ENCODE measurements at places on chromosomes 12 and 14.

- DNase-seq, result no peak
Measured at GRCh38 chr14:105962532-105962931, 436.1 kb downstream of the TMEM121 start.

DNA sequence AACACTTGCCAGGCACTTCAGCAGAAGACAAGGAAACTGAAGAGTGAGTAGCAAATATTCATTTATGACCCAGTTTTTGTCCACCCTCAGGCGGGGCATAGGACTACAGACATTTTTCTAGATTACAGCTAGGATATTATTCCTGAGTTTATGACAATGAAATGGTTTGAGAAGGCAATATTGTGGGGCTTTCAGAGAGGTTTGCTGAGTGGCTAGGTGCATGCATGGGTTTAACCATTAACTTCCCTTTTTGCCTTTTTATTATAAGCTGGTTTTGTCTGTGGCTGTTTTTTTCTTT is 104.0 kb upstream of the BCAT1 start:
- DNase-seq, result no peak

- DNase-seq, result peak; percentile 43
Measured at GRCh38 chr12:2813214-2814185, 1.0 kb downstream of the ITFG2 start.

DNA sequence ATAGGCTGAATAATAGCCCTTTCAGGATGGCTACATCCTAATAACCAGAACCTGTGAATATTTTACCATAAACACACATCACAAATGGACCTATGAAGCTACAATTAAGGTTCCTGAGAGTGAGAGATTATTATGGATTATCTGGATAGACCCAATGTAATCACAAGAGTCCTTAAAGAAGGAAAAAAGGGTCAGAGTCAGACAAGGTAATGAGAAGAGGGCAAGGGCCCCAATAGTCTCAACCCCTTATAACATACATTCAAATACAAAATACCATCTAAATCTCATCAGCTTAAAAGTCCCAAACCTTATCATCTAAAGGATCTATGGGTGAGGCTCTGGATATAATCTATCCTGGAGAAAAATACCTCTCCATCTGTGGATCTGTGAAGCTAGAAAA is 64.7 kb downstream of the GARIN6 start:
- no peak for DNase-seq

DNA sequence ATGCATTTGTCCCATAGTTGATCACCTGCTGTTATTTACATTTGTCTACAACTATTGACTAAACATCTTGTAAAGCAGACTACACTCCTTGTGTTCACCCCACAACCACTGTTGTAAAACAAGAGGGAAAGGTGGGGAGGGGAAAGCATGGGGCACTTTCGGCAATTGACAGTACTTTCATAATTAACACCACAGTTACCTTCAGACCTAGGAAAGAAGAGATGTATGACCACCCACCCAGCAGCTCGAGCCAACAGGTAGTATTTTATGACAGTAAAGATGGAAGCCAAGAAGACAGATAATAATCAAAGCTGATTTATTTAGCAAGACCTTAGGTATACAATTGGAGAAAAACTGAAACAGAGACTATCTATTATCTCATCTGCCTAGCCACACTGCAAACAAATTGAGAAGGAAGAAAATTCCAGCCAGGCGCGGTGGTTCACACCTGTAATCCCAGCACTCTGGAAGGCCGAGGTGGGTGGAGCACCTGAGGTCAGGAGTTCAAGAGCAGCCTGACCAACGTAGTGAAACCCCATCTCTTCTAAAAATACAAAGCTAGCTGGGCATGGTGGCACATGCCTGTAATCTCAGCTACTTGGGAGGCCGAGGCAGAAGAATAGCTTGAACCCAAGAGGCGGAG is 11.2 kb downstream of the HECTD4 start:
- no peak for DNase-seq

- no peak for DNase-seq
Measured at GRCh38 chr14:50766338-50766886, 64.5 kb downstream of the NIN start.

DNA sequence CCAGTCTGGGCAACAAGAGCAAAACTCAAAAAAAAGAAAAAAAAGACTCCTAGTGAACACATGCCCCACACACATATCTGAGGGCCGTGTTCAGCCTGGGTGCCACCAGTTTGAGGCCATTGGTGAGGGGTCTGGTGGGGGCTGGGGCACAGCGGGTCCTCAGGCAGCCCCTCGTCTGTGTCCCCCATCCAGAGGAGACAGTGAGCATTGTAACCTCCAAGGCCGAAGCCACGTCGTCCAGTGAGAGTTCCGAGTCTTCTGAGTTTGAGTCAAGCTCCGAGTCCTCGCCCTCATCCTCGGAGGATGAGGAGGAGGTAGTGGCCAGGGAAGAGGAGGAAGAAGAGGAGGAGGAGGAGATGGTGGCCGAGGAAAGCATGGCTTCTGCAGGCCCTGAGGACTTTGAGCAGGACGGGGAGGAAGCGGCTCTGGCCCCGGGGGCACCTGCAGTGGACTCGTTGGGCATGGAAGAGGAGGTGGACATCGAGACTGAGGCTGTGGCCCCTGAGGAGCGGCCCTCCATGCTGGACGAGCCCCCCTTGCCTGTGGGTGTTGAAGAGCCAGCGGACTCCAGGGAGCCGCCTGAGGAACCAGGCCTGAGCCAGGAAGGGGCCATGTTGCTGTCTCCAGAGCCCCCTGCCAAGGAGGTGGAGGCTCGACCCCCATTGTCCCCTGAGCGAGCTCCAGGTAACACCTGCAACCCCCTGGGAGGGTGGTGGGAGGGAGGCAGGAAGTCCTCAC is 15.6 kb downstream of the SETD1B start:
- DNase-seq, result no peak

GRCh38 chr14:72023128-72024042 is 91.2 kb downstream of the RGS6 start:
- DNase-seq, result no peak

DNA sequence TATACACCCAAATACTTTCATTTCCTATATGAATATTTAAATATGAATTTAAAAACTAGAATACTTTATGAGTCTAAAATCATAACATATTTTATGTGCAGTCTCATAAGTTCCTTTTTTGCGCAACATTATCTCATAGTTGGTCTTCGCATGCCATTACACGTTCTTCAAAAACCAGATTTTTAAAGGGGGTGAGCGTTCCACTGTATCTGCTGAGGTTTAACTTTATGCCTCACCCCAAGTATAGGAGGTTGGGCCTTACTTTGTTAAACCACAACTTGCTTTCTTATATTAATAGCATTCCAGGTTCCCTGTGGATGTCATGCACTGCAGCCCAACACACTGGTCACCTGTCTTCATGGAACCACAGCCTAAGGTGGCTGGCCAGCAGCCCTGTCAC is 118.6 kb downstream of the APAF1 start:
- no peak for DNase-seq

DNA sequence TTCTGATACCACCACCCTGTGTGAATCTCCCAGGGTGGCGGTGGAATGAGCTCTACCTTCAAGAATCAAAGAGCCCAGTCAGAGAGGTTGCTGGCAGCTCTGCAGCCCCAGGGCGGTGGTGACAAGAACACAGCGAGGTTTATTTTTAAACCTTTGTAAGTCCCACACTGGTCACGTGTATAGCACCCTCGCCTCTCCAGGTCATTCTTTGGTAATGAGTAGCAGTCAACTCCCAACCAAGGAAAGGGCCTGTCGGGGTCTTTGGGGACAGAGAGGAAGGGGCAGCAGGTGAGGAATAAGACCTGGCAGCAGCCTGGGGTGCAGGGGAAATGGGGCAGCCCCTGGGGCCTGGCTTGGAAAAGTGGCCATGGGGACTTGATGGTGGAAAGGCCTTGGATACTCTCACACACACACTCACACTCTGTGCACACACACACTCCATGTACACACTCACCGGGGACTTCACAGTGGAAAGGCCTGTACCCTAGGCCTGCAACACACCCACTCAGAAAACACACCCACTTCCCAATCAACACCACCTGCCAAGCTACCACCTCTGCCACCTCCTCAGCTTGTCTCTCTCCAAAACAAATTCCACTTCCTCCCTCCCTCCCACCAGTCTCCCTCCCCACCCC is 178.6 kb downstream of the DPF3 start:
- no peak for DNase-seq

GRCh38 chr12:50572287-50572686 is 67.5 kb downstream of the DIP2B start:
- no peak for DNase-seq

DNA sequence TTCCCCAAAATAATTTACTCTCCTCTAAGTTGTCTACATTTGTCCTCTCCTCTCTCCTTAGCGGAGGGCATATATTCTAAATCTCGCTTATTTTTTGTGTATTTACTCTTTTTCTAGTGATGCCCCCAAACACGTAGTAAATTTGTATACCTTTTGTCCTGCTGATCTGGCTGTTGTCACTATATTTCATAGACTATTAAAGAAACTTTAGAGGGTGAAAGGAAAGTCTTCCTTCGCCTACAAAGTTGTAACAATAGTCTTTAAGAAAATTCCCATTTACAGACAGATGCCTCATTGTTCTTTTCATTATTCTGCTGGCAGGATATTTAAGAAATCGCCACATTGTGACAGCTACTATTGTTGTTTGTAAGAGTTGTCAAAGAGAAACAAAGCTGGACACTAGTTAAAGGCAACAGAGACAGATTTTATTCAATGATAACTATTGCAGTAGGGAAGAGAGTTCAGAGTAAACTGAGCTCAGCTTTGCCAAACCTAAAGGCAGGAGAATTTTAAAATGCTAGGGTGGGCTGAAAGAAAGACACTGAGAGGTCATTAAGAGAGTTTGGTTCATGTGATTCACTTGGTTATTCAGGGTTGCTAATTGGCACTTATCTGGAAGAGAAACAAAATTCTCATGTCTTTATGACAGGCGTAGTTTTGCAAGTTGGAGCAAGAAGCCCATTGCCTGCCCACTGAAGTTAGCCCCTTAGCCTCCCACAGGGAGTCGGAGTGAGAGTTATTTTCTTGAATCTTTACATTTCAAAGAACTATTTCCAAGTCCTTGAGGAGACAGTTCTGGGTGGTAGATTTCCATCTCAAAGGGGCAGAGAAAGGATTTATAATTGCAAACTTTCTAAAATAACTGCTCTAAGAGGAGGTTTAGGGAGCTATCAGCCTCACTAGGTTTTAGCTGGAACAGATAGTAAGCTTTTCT is 1272.5 kb upstream of the SEL1L start:
- peak; percentile 11 for DNase-seq

DNA sequence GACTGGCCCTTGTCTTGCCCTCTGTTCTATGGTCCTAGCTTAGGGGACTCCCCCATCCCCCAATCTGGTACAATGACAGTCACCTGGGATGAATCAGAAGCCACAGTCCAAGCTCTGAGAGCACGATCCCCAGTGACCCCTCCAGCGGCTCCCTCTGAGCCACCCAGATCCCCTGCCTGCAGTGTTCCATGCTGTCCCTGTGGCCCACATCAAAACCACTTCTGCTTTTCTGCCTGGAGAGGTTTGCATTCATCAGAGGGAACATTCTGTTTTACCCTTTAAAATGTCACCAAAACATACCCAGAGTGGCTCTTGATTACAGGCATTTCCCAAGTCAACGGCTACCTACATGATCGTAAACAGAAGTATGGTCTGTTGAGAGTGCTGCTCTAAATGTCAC is 47.5 kb downstream of the NOS1 start:
- no peak for DNase-seq

GRCh38 chr12:20777420-20777819 is 33.1 kb upstream of the SLCO1B3 start:
- no peak for DNase-seq

GRCh38 chr12:75913502-75914351 is 117.8 kb downstream of the PHLDA1 start:
- DNase-seq, result peak; percentile 27

All from putamen (tissue), 1 donor.